Effector CD4-positive, alpha-beta T cell (primary cell): ENCODE measurements at places on chromosomes 16 and 17.

DNA sequence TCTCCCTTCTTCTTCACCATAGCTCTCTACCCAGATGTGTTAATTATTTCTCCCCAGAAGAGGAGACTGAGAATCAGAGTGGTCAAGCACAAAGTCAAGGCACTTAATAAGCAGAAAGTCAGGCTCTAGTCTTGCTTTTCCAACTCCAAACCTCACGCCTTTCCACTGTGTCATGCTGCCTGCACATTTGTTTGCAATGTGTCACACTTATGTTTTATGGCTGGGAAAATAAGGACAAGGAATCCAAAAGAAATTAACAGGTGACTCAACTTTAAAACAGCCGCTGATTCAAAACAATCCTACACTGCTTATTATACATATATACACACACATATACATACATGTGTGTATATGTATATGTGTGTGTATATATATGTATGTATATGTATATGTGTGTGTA, 255.7 kb upstream of the DYNLRB2 start:
- DNase-seq, result no peak

DNA sequence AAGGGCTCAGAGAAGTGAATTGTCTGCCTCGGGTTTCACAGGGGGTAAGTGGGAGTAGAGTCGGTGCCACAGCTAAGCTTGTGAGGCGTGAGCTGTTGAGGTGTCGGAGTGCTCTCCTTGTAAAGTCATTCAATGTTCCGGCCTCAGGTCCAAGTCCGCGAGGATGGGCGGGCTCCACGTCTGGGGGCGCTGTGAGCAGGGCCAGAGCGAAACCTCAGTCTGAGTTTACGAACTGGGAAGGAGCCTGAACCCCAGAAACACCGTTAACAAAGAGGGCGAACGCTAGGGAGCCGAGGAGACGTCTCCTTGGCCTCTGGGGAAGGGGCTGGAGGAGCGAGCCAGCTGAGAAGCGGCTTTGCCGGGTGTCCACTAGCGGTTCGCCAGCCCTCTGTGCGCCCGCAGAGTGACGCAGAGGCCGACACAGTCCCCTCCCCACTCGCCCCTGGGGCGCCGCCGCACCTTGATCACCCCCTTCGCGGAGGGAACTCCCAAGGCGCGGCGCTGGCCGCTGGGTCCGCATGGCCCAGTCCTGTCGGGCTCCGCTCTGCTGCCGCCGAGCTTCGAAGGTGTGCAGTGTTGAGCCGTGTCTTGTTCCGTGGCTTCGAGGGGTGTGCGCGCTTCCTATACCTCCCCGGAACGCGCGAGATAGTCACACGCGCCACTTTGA, 4.9 kb downstream of the IRX3 start:
- no peak for DNase-seq

- DNase-seq, result no peak
These were observed 2.5 kb upstream of the ZFHX3 start for GRCh38 chr16:73050201-73051099.

DNA sequence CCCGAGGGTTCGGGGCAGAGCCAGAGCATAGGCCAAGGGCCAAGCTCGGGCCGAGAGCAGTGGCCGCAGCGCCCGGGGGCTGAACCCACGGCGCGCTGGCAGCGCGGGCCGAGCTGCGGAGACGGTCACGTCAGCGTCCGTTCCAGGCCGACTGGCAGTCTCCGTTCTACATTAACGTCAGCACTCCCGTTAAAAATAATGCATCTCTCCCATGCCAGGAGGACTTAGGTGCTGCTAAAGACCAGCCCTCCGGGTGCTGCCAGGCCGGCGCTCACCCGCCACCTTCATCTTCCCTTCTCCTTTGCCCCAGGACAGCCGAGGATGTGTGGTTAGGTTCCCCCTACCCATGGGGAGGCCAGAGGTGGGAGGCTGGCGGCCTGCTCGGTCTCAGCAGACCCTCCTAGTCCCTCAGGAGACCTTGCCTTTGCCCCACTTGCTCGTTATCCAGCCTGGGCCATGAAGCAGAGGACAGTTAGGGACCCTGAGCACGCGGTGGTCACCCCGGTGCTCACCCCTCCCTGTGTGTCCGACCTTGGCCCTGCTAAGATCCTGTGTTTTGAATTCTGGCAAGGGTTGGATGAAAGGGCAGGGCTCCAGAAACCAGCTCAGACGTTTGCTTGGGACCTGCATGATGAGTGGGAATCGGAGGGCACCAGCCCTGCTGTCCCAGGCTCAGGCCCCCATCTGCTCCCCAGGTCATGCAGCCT, 572 bp downstream of the MPG start:
- DNase-seq, result no peak

GRCh38 chr16:3819746-3820724, 60.5 kb downstream of the CREBBP start:
- no peak for DNase-seq

- no peak for DNase-seq
These were observed 204.1 kb upstream of the CIBAR2 start for GRCh38 chr16:85316321-85316919.

DNA sequence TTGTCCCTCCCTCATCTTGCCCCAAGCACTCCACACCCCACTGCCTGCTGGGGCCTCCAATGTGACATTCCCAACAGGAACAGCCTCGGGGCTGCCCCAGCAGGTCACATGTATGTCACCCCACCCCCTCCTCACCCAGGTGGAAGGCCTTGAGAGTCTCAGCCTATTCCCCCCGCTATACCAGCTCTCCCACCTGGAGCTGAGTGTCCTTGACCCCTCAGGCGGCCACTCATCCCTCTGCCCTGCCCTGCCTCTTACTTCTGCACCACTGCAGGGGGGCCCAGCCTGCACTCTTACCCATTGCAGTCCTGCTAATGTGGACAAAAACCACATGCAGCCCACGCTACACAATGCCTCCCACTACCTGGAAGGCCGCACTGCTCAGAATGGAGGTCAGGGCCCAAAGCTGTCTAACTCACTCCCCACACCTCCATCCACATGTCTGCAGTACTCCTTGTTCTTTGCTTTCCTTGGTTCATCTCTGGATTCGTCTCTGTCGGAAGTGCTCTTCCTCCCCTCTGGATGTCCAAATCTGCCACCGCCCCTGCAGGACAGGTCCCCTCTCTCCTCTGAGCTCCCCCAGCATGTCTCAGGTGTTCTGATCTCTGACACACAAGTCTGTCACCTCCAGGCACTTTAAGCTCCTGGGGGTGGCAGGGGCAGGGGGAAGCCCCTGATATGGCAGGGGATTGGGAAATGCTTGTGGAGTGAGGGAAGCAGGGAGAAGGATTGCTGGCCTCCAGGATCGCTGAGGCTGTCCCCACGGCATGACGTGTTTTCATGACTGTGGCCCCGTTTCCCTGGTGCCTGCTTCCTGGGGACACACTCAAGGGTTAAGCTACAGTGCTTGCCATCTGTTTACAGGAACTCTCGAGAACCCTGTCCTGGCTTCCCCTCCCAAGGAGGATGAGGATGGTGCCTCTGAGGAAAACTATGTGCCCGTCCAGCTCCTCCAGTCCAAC, 20.8 kb downstream of the TRPV2 start:
- no peak for DNase-seq

- no peak for DNase-seq
These were observed 18.0 kb upstream of the ENDOV start for GRCh38 chr17:80397034-80397387.

- DNase-seq, result no peak
These were observed 29.1 kb upstream of the IRX6 start for GRCh38 chr16:55294931-55295342.

- no peak for DNase-seq
These were observed 3.1 kb downstream of the ITPRIPL2 start for GRCh38 chr16:19116711-19117449.

DNA sequence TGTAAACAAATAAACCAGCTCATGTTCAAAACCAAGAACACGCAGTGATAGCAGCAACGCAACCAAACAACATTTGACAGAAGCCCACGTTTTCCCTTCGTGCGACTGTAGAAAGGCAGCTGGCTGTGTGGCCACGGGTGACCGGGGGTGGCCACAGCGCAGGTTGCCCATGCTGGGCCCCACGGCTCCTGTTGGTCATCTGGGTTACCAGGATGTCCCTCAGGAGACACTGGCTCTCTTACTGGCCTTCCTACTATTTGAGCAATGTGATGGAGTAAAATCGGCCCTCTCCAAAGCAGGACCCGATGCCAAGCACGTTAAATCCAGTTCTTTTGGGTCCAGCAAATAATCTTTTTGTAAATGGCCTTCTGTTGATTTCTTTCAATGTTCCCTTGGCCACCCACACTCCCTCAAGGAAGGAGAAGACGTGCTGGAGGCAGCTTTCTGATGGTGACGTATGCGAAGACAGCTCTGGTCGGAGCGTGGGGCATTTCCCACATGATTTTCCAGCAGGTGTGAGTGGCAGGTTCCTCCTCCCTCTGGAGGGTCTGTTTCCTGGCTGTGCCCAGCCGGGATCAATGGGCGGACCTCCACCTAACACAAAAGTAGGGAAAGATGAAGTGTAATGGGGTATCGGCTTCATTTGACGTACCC, 143.1 kb upstream of the CHMP6 start:
- DNase-seq, result no peak

DNA sequence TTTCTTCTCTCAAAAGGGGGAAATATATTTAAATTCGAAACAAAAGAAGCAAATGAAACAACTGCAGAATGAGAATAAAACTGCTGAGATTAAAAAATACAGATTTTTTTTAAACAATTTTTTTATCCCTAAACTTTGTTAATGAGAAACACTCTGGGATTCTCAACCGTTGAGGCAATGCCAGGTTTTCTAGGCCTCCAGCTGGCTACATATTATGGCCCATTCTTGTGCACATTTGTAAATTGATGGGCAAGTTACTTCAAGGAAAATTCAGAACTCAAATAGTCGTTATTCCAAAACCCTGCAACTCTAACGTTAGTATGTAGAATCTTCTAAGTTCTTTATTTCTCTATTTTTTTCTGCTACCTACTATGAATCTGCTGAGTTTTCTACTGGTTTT, 239.3 kb upstream of the WSCD1 start:
- DNase-seq, result no peak

- no peak for DNase-seq
These were observed 147.3 kb downstream of the CCDC182 start for GRCh38 chr17:57597531-57598453.

- DNase-seq, result no peak
These were observed 223.2 kb upstream of the FOXF1 start for GRCh38 chr16:86286991-86287663.

DNA sequence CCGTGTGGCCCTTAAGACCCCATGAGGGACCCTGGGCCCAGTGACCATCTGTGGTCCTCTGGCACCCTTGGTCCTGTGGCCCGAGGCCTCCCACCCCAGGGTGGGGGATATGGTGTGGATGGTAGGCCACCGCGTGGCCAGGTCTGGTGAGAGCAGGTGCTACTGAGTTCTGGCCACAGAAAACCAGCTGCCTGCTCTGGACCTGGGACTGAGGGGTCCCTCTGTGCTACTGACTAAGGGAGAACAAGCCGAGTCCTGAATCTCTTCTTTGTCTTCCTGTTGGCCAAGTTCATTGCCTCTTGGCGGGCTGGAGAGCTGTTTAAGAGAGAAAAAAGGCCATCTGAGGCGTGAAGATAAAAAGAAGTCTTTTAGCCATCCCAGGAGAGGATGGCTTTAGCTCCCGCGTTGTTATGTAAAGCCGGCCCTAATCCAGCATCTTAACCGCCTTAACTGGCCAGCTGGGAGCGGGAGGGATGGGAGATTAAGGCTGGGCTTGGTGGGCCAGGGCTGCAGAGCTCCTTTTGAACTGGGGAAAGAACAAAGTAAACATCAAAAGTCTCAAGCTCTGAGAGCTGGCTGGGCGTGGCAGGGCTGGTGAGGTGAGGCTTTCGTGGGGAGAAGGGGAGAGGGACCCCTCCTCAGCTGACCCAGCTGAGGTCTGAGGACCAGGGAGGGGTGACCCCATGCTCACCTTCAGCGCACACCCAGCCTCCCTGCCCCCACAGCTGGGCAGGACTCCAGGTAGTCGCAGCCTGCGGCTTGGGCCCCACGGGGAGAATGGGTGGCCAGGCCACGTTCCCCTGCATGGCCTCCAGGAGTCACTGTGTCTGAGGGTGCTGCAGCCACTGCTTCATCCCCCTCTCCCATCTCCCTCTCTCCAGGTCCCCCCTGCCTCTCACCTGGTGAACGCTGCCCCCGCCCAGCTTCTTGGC, 62.4 kb downstream of the NKD1 start:
- no peak for DNase-seq

- DNase-seq, result no peak
These were observed 23.0 kb downstream of the SKAP1 start for GRCh38 chr17:48406936-48407567.

GRCh38 chr17:71710816-71711215, 410.0 kb upstream of the SOX9 start:
- DNase-seq, result no peak

GRCh38 chr17:64058621-64059020, 38.2 kb upstream of the ICAM2 start:
- DNase-seq, result no peak

DNA sequence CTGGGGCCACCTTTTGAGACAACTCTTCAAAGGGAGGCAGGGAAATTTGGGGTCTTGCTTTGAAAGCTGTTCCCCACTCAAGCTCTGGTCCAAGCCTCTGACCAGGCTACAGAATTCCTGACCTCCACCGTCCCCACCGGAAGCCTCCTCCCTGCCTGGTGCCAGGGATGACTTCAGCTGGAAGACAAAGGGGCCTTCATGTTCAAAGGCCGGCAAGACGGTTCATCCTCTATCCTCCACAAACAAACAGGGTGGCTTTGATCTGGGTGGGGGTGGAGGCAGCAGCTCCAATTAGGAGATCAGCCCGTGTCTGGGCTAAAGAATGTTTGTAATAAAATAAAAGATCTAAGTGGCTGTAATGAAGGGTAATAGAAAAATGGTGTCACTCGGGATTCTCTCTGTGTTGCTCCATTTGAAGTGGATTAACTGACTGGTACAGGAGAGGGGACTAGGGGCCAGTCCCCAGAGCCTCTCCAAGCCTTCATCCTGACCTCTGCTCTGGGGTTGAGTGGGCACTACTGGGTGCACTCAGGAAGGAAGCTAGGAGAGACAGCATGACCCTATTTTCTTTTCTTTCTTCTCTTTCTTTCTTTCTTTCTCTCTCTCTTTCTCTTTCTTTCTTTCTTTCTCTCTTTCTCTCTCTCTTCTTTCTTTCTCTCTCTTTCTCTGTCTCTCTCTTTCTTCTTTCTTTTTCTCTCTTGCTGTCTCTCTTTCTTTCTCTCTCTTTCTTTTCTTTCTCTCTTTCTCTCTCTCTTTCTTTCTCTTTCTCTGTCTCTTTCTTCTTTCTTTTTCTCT, 27.5 kb upstream of the NKD1 start:
- no peak for DNase-seq

DNA sequence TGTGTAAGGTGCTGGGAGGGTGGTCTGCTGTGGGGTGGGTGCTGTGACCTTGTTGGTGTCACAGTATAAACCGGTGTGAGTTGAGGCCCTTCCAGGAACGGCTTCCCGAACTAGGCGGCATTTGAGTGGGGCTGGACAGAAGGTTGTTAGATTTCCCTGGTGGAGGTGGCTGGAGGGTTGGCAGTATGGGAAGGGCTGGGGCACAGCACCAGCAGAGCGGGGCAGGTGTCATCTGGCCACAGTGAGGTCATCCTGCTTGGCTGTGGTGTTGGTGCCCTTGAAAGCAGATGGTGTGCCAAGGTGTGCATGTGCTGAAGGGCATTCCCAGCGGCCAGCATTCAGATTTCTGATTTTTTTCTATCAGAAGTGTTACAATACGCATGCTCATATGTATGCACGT, 28.1 kb downstream of the BANP start:
- DNase-seq, result no peak

- DNase-seq, result no peak
These were observed 9.2 kb upstream of the CES4A start for GRCh38 chr16:66979011-66979717.

- DNase-seq, result no peak
These were observed 20.4 kb downstream of the POLR3E start for GRCh38 chr16:22317625-22318024.
